ENCODE measurements at places on chromosomes 7 and 10.

- DNase-seq: no peak
These were observed 251.9 kb downstream of the COBL start for GRCh38 chr7:51064688-51065087.

DNA sequence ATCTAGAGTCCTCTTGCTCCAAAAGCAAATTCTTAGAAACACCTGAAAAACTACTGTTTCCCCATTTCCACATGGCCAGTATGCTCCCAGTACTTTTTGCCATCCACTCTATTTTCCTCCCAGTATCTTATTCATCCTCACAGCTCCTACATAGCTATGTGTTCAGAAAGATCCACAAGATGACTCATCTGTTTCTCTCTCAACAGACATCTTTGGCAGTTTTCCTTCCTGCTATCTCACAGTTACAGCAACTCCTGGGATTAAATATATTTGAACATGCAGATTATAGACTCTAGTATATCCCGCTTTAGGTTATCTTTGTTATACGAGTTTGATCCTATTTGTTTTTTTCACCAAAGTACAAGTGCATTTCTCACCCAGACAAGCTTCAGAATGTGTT is 675.6 kb upstream of the POT1 start:
- DNase-seq: no peak

DNA sequence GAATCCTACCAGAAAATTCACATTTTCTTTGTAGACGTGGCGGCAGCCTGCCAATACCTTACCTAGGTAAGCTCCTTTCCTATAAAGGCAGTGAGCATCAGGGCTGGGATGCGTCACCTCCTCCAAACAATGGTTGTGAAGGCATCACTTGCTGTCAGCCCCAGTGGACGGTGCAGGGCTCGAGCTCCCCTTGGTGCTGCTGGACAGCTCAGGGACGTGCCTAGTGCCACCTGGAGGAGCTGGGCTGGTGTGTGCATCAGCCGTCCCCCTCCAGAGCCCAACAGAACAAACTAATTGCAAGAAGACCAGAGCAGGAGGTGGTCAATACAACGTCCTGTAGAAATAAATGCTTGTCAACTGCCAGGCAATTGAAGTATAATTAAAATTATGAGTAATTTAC is 517.5 kb upstream of the FOXK1 start:
- DNase-seq: no peak

DNA sequence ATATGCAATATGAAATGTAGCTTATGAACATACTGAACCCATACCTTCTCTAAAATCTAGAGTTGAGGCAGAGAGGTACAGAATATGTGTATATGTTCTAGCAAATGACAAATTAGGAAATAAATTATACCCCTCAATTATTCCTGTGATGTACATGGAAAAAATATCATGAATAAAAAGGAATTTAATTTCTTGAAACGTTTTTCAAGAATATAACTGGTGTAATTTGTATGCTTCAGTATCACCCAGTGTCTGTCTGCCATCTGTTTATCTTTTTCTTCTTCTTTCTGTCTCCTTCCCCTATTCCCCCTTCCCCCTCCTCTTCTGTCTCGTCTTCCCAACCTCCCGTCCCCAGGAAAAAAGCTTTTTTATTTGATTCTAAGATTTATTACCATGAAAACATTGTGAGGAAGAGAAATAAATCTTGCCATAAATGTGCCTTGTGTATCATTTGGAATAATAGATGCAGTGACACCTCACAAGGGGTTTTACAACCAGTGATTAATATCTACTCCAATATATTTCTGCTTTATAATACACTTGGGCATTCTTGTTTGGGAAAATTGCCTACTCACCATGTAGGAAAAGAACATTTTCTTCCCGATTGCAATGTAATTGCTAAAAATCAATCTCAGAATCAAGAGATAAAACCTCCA is 12.2 kb downstream of the LANCL2 start:
- no peak for DNase-seq

DNA sequence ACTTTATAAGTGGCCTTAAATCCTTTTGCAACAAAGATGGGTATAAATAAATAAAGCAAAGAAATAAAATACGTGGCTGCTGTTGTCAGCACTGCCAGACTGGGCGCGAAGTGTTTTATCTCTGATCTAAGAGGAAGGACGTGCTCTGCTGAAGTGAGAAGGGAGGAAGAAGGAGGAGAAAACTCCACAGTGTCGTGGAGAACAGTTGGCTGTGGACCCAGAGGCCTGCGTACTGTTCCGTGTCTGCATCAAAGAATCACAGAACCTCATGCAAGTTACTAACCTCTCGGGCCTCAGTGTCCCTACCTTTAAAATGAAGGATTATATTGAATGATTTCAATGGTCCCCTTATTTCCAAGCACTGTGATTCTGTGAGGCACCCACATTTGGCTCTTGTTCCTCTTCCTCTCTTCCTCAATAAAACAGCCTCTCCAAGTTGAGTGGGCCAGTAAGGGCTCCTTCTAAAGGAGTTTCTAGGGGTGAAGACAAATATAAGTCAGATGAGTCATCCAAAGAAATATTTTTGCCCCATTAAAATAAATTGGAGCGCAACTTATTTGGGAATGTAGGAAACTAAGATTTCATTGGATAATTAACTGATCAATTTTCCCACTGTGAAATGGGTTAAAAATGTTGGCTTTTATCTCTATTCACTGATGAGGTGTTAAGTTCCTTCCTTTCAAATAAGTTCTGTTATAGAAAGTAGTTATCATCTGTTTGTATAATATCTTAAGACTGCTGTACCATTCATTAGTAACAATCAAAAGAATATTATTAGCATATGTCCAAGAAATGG is 126.9 kb upstream of the EFCAB10 start:
- no peak for DNase-seq

DNA sequence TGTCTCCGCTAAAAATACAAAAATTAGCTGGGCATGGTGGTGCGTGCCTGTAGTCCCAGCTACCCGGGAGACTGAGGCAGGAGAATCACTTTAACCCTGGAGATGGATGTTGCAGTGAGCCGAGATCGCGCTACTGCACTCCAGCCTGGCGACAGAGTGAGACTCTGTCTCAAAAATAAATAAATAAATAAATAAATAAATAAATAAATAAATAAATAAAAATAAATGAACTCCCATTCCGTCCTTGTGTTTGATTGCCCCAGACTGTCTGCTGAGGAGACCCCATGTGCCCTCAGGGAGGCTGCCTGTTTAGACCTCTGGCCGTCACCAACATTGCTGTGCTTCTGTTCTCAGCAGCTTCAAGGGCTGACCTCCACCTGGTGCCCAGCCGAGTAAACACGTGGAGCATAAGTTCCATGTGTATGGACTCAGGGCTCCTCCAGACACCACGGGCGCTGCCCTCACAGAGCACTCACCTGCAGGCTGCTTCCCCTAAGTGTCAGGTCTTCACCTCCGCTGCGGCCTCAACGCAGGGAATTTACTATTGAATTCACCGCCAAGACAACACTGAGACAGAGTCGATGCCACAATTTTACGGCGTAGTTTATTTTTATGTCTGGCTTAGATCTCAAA is 32.0 kb downstream of the VOPP1 start:
- no peak for DNase-seq

- DNase-seq: no peak
These were observed 173.4 kb upstream of the NRP1 start for GRCh38 chr10:33507662-33508425.

DNA sequence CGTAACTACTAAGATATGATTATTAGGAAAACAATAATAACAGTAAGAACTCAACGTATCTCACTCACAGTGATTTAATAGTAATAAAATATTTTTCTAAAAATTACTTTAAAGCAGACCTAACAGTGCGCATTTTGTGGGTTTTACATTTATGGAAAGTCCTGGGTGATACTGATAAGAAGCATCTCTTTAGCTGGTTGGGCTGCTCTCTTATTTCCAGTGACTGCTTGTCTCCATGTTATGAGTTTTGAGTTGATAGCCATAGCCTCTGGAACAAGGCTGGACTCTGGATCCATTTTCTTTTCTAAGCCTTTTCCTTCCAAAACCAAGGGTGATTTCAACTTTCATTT is 29.5 kb upstream of the INHBA start:
- no peak for DNase-seq

DNA sequence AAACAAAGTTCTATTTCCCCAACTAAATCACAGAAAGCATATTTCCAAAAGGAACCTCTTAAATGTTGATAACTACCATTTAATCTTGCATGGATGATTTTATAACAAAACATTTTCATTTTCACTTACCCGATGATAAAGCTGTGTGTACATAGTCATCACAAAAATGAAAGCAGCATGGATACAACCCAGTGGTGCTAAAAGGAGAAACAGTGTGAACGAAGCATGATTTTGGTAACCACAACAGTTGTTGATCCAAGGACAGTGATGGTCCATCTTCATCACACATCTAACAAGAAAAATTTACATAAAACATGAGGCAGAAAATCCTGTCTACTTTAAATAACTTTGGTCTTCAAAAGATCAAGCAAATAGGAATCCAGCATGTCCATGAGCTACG is 4.7 kb downstream of the ZDHHC6 start:
- no peak for DNase-seq

DNA sequence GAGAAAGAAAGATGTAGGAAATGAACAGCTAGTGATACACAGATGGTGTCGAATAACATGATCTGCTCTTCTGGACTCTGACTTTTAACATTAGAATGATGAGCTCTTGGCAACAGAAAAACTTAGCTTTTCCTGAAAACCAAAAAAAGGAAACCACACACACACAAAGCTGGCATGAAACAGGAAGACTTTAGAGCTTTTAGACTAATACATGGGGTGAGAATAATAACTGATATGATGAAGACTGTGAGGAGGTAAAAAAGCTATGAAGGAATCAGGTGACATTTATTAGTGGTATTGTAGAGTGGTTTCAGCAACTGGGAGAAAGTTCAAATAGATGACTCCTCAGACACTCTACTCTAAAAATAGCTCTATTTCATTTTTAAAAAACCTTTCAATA is 491.9 kb downstream of the PARD3 start:
- DNase-seq: no peak

DNA sequence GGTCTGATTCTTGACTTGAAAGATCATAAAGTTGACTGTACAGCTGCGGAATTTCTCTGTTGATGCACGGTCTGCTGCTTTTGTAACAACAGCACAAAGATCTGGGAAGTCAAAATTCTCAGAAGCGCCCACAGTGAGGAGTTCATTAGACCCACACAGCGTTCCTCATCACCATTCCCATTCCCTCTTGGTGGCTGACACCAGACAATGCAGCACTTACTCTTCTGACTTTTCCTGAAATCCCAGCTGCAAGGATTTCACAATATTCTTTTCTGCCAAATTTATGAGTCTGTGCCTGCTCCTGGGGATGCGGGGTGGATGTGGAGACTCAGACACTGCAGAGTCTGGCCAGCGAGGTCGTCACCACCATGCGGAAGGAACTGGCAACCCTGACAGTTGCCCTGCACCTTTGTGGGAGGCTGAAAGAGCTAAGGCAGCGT is 233.9 kb downstream of the FANK1 start:
- DNase-seq: no peak

GRCh38 chr10:89252225-89252585 is 630 bp upstream of the LIPA start:
- DNase-seq: no peak

- DNase-seq: no peak
These were observed 142.0 kb upstream of the RET start for GRCh38 chr10:42934842-42935241.

GRCh38 chr10:94430701-94431100 is 28.4 kb downstream of the TBC1D12 start:
- DNase-seq: no peak

GRCh38 chr7:115962340-115962739 is 68.2 kb downstream of the TFEC start:
- DNase-seq: no peak

GRCh38 chr10:33234831-33235237 is 99.6 kb downstream of the NRP1 start:
- no peak for DNase-seq

GRCh38 chr7:140541176-140541512 is 61.8 kb upstream of the MKRN1 start:
- DNase-seq: no peak

DNA sequence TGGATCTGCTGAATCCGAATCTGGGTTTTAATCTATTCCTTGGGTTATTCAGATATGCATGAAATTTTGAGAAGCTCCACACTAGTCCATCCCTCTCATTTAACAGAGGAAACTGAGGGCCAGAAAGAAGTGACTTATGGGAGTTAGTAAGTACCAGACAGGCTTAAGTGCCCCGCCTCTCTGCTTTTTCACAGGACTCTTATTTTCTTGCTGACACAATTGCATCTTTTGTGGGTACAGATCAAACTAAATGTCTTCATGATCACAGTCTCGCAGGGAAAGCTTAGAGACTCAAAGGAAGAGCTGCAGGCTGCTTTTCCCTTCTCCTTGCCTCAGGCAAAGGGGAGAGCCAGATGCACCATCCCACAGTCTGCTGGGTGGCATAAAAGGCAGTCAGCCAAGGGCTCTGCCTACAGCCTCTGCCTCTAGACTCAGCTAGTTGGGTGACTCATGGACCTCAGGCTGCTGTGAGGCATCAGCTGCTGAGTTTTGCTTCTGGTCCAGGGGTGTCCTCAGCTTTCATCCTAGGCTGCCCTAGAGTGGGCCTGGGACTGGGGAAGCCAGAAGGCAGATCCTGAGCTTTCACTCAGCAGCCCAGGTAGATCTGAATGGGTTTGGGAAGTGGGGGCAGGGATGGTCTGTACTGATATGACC is 11.6 kb downstream of the GOLGA7B start:
- no peak for DNase-seq

GRCh38 chr7:13290975-13291374 is 603.5 kb downstream of the ARL4A start:
- no peak for DNase-seq

GRCh38 chr7:64666663-64667050 is 724 bp downstream of the ZNF107 start:
- DNase-seq: no peak

DNA sequence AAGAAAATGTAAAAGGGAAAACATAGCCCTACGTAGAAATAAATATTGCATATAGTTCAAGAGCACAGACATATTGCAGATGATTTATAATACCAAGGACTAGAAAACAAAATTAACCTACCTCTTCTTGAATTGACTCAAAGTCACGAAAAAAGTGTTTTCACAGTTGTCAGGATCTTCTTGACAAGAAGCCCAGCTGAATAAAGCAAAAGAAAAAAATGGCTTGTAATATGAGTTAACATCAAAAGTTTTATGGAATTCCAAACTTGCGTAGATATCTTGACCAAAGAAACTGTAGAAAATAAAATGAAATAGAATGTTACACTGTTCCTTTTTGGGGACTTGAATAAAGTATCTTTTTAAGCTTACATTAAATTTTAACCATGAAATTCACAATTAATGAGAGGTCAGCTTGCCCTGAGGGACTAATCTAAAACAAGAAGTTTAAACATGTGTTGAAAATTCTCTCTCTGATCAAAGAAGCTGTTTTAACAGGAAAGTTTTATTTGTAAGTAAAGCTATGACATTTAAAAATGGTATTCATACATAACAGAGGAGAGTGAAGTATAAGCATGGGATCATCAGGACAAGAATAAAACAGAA is 133.1 kb upstream of the SEMA3C start:
- no peak for DNase-seq
